ENCODE measurements at places on chromosomes 7 and 10. TPM values are rescaled to one million over a fixed set of nuclear protein-coding genes. Genes with fewer than 3 reads are reported as not detected.

Gene PTF1A
- total RNA-seq, result not detected

GRCh38 chr10:125691160-125691981, 8.4 kb upstream of the TEX36 start:
- no peak for DNase-seq

Gene SAP25
- 5.8 TPM for total RNA-seq

Gene TUBAL3
- total RNA-seq, result not detected

GRCh38 chr7:8579661-8580194, 146.3 kb downstream of the NXPH1 start:
- no peak for DNase-seq

GRCh38 chr7:10855583-10855982, 118.1 kb upstream of the PHF14 start:
- DNase-seq, result no peak

GRCh38 chr7:22607180-22607579, 107.2 kb upstream of the STEAP1B start:
- no peak for DNase-seq

DNA sequence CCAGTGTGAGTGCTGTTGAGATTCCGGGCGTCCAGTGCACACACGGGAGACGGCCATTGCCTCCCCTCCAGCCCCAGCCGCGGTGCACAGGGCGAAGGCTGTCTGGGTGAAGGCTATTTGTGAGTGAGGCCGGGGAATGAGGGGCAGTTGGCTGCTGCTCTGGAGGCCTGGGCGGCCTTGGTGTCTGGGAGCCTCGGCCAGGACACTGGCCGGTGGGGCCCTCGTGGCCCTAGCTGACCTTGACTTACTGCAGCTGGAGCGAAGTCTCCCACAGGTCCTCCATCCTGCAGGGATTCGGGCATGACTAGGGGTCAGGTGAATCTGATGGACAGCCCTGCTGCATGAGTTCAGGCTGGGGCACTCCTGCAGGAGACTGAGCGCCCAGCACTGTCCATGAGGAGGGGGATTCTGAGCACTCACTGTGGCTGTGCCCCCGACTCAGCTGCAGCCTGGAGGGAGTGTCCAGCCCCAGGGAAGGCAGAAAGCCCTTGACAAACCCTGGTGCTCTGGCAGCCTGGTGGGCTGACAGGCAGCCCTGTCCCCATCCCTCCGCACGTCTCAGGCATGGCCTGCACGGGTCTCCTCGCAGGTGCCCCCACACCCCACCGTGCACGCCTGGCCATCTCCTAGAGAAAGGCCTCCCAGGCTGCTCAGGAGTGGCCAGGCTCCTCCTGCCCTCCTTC, 52.7 kb upstream of the FAM20C start:
- DNase-seq, result no peak

DNA sequence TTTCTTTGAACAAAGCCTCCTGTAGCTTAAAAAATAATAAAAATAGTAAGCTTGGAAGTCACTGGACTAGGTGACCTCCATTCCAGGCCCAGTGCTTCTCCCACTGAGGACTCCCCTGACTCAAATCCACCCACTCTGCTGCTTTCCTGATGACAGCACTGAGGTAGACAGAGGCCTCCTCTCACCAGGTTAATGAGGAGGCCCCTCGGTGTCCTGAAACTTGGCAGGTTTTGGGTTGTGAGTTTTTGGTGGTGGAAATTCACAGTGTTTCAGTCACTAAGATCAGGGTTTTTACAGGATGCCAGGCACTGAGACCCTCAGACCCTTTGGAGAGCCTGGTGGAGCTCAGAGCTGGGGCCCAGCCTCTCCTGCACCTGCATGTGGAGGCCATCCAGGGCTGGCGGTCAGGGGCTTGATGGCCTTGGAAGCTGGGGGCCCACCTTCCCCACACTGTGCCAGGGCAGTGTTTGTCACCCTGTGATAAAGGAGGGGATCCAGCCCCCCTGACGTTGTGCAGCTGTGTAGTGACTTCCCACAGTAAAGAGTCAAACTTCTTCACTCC, 19.1 kb downstream of the TSPAN14 start:
- no peak for DNase-seq

- DNase-seq, result no peak
Observed at GRCh38 chr7:108157606-108158335, 27.6 kb upstream of the LAMB4 start.

DNA sequence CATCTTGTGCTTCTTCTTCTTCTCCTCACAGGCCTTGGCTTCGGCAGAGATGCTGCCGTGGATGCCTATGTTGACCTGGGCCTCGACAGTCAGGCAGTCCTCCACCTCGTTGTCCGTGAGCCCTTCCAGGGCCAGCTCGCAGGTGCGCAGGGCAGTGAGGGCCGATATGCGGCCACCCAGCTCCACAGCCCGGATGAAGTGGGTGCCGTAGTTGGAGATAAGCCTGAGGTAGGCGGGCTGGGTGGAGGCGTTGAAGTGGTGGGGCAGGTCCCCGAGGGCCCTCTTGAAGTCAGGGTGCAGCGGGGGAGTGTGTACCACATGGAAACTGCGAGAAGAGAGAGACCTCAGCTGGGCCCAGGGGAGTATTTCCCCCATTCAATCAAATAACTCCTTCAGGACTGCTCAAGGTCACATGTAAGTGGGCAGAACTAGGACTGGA, 3.7 kb downstream of the PRF1 start:
- DNase-seq, result no peak

- no peak for DNase-seq
Observed at GRCh38 chr10:49519717-49520116, 19.2 kb downstream of the ERCC6 start.

DNA sequence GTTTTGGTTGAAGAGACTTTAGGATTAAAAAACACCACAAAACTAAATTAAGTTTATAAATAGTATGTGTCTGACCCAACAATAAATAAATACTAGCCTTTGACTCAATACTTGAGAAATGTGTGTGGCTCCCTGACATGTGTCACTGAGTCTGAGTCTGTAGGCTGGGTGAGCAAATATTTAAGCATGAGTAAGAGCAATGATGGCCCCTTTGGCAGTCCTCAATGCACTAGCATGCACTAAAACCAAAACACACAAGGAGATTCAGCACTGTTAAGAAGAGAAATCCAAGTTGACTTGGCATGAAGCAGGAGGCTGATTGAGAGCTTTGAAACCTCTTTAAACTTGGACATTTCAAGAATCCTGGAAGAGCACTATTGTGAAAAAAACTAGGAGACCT, 37.1 kb downstream of the CCDC71L start:
- no peak for DNase-seq

DNA sequence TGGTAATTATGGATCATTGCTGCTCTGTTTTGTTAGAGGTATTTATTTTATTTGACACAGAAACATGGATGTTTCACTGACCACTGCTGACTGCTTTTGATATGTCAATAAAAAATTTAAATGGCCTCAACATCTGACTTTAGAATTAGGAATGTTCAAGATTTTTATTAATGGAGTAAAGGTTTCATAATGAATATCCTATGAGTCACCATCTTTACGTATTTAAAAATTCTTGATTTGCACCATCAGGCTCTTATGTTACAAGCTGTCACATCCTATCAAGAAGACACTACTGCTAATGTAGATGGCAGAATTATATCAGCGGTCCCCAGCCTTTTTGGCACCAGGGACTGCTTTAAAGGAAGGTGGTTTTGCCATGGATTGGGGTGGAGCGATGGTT, 578.7 kb upstream of the NRP1 start:
- no peak for DNase-seq

GRCh38 chr7:132732321-132732865, 156.1 kb upstream of the PLXNA4 start:
- DNase-seq, result no peak

Data from H1 (cell line).